Transverse colon (tissue), 4 donors: ENCODE measurements at places on chromosomes 4 and X. TPM values are rescaled to one million over a fixed set of nuclear protein-coding genes. Genes with fewer than 3 reads are reported as not detected.

The CXCL11 gene
- total RNA-seq, result not detected

The STEEP1 gene
- total RNA-seq, result 28.3 TPM

The TRIM60 gene
- total RNA-seq, result not detected

The IL21 gene
- total RNA-seq, result 0.16 TPM

The RS1 gene
- total RNA-seq, result not detected

The SHISA3 gene
- 1.1 TPM for total RNA-seq

The TMEM31 gene
- not detected for total RNA-seq

The XAGE1A gene
- total RNA-seq, result not detected

The XIAP gene
- total RNA-seq, result 15.1 TPM

The KCTD8 gene
- 0.41 TPM for total RNA-seq

The FAM53A gene
- total RNA-seq, result 32.9 TPM

The GLRA3 gene
- not detected for total RNA-seq

The FAM47C gene
- not detected for total RNA-seq

The PRICKLE3 gene
- 14.5 TPM for total RNA-seq
